ENCODE measurements at places on chromosomes 3 and 15.

DNA sequence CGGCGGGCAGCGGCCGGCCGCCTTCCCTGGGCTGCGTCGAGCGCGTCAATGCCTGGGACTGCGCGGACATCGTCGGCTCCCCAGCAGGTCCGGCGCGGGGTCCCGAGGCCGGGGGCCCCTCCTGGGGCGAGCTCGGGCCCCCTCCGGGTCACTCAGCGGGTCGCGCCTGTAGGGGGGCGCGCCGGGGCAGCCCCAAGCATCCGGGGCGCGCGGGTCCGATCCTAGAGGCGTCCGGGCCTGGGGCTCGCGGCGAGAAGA, 725 bp downstream of the TLE3 start:
- DNase-seq: no peak

DNA sequence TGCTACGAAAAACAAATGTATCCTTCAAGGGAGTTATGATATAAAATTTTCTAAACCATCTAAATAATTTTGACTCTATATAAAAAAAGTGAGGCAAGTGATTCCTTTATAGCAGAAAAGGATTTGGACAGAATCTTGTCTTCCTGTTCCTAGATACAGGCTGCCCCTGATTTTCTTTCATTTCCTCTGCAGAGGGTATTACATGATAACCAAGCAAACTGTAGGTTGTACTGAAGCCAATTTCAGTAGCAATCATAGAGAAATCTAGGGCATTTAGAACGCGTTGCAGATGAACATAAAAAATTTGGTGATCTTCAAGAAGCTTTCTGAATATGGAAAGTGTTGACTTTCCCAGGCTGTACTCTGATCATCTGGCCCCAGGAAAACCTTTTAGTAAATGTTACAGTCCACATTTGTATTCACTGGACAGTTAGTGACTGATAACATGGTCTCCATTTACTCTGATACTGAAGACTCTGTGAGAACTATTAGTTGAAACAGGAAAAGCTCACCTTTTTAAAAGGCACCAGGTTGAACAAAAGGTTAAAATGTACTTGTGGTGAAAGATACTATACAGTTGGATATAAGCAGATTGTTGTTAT, 9.1 kb upstream of the UTS2B start:
- no peak for DNase-seq

GRCh38 chr3:188747489-188747888, 424.3 kb upstream of the TPRG1 start:
- DNase-seq: no peak

- DNase-seq: no peak
These were observed 341.2 kb upstream of the C2CD4B start for GRCh38 chr15:62506217-62506805.
